Activated T-cell treated with anti-CD3 and anti-CD28 coated beads, Interleukin-2, amount 50 U/mL, for 72 hours (primary cell): ENCODE measurements at places on chromosomes 16 and 17. TPM values are rescaled to one million over a fixed set of nuclear protein-coding genes. Genes with fewer than 3 reads are reported as not detected.

DNA sequence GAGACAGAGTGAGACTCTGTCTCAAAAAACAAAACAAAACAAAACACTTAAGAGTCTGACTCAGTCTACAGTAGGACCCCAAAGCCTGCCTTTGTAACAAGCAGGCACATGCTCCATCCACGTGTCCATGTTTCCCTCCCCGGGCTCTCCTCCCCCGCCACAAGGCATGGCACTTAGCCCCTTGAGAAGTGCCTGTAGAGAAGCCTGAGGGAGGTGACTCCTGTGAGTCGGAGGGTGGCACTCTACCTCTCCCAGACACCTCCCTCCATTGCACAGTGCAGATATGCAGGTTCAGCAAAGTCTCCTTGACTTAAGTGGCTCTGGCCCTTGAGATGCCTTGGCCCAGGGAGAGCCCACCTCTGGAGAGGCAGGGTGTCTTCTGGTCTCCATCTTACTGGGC lies 6.8 kb downstream of the FHOD1 start:
- no peaks in the 10 kb centered on the region for H3K27me3 ChIP-seq
- H3K4me1 ChIP-seq, result peaks cover 44% of the 10 kb centered on the region
- no peak overlapping the region for H3K27ac ChIP-seq
- no peak for DNase-seq

GRCh38 chr17:55330344-55330933 lies 65.7 kb downstream of the HLF start:
- H3K27ac ChIP-seq, result no peak overlapping the region
- H3K27me3 ChIP-seq, result peaks cover 38% of the 10 kb centered on the region
- H3K4me1 ChIP-seq, result peaks cover 14% of the 10 kb centered on the region
- no peak for DNase-seq
- H3K36me3 ChIP-seq, result no peaks in the 10 kb centered on the region
- no peak overlapping the region for H3K4me3 ChIP-seq

The PDIA2 gene
- 0.42 TPM for total RNA-seq

The CNEP1R1 gene
- 28.6 TPM for total RNA-seq

GRCh38 chr16:50743581-50744225 lies 1.8 kb downstream of the CYLD start:
- no peak for DNase-seq
- peaks cover 9% of the 10 kb centered on the region for H3K36me3 ChIP-seq
- H3K27me3 ChIP-seq, result no peaks in the 10 kb centered on the region

- H3K27me3 ChIP-seq, result no peaks in the 10 kb centered on the region
- H3K4me1 ChIP-seq, result no peaks in the 10 kb centered on the region
- no peak overlapping the region for H3K27ac ChIP-seq
Observed at GRCh38 chr16:65788434-65789140, 577.9 kb upstream of the CDH5 start.

DNA sequence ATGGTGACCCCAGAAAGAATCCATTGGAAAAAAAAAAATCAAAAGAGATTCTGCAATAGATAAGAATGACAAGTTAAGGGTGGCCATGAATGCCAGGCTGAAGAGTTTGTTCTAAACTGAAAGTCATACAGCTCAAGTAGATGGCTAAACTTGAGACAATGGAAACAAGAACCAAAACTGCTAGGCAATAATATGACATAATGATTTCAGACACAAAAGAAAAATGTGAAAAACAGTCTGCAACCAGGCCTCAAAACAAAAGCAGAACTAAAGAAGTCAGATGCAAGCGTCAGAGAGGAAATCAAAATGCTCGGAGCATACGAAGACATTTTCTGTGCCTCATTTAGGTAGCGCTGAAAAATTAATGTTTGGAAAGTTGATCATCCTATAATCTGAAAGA lies 54.4 kb upstream of the YPEL2 start:
- H3K27me3 ChIP-seq, result no peaks in the 10 kb centered on the region
- H3K4me1 ChIP-seq, result no peaks in the 10 kb centered on the region
- no peaks in the 10 kb centered on the region for H3K36me3 ChIP-seq
- H3K27ac ChIP-seq, result no peak overlapping the region
- no peak overlapping the region for H3K4me3 ChIP-seq

DNA sequence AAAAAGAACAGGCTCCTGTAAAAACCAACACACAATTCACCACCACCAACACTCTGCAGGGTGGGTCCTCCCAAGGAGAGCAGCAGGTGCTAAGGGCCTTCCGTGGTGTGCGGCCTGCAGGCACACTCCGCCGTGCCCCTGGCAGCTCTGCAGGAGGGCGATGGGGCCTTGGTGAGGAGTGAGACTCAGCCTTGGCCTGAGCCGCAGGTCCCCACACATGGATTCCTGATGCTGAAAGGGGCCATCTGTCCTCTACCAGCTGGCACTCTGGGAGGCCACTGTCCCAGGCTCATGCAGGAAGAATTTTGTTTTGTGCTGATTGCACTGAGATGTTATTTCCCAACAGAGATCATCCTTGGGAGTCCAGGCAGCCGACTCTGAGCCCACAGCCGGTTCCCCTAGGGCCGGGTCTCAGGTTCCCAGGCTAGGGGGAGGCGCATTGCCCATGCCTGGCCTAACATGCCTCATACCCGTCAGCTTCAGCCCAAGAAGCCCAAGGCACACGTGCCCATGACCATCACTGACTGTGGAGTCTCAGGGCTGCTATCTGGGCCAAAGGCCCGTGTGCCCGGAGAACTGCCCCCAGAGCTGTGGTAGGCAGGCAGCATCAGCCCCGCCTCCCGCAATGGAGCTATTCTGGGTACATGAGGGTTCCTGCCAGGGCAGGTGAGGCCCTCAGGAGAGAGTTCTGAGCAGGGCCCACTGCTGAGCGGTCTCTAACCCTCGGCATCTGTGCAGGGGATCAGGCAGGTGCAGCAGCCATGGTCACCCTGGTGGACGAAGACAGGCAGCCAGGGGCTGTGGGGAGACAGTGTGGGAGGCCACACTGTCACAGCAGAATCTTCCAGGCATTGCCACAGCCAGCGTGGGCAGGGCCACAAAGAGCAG lies 97.9 kb upstream of the ZNF469 start:
- no peaks in the 10 kb centered on the region for H3K4me1 ChIP-seq
- no peak overlapping the region for H3K27ac ChIP-seq
- no peak overlapping the region for H3K4me3 ChIP-seq
- H3K36me3 ChIP-seq, result peaks cover 6% of the 10 kb centered on the region
- DNase-seq, result no peak
- H3K27me3 ChIP-seq, result no peaks in the 10 kb centered on the region

The BAHCC1 gene
- 0.14 TPM for total RNA-seq

The SRL gene
- total RNA-seq, result not detected

DNA sequence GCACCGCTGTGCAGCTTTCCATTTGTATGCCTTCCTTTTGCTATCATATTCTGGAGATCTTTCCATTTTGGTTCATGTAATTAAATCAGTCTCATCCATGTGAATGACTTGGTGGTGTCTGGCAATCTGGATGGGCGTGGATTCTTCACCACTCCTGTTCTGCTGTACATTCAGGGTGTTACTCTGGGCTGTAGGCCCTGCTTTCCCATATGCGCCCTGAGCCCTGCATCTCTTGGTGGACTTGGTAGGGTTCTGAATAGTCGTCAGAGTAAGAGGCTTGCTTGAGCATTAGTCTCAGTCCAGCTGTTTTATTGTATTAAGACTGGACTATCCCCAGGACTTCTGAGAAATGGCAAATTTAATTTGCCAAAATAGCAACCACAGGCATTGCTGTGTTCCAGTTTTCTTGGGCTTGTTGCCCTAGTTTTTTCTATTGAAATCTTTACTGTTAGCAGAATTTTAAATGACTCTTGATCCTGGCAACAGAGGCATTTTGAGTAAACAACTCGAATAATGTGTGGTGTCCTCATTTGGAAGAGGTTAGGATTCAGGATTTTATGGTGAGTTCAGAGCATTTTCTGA lies 14.9 kb downstream of the BANP start:
- H3K27me3 ChIP-seq, result no peaks in the 10 kb centered on the region
- peak overlapping the region; percentile 48 for H3K4me3 ChIP-seq
- H3K36me3 ChIP-seq, result peaks cover 8% of the 10 kb centered on the region
- DNase-seq, result no peak
- H3K4me1 ChIP-seq, result peaks cover 79% of the 10 kb centered on the region
- H3K27ac ChIP-seq, result peak overlapping the region; percentile 55

The C16orf92 gene
- not detected for total RNA-seq

- no peaks in the 10 kb centered on the region for H3K4me1 ChIP-seq
- no peaks in the 10 kb centered on the region for H3K36me3 ChIP-seq
- H3K27ac ChIP-seq, result no peak overlapping the region
- H3K27me3 ChIP-seq, result peaks cover 64% of the 10 kb centered on the region
Observed at GRCh38 chr16:86287664-86288201, 222.6 kb upstream of the FOXF1 start.

DNA sequence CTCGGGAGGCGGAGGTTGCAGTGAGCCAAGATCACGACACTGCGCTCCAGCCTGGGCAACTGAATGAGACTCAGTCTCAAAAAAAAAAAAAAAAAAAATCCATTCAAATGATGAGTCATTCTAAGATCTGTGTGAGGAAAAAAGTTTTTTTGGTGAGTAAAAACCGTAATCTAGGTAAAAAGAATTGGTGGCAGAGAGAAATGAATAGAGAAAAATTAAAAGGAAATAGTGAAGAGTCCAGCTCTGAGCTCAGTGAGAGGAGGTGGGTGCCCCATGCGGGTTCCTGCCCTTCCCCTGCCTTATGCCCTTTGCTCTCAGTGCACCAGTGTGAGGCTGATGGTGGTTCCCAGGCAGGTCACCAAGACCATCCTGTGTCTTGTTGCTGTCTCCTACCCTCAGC lies 20.9 kb downstream of the GAN start:
- peaks cover 39% of the 10 kb centered on the region for H3K4me1 ChIP-seq
- H3K27me3 ChIP-seq, result no peaks in the 10 kb centered on the region
- no peak overlapping the region for H3K4me3 ChIP-seq
- peak; percentile 74 for DNase-seq

GRCh38 chr17:4932756-4933155 lies 679 bp downstream of the GP1BA start:
- no peaks in the 10 kb centered on the region for H3K27me3 ChIP-seq
- no peak for DNase-seq
- H3K4me3 ChIP-seq, result no peak overlapping the region
- H3K27ac ChIP-seq, result no peak overlapping the region
- H3K4me1 ChIP-seq, result peaks cover 8% of the 10 kb centered on the region
- no peaks in the 10 kb centered on the region for H3K36me3 ChIP-seq
